ENCODE measurements at places on chromosomes 7 and 10. TPM values are rescaled to one million over a fixed set of nuclear protein-coding genes. Genes with fewer than 3 reads are reported as not detected.

DNA sequence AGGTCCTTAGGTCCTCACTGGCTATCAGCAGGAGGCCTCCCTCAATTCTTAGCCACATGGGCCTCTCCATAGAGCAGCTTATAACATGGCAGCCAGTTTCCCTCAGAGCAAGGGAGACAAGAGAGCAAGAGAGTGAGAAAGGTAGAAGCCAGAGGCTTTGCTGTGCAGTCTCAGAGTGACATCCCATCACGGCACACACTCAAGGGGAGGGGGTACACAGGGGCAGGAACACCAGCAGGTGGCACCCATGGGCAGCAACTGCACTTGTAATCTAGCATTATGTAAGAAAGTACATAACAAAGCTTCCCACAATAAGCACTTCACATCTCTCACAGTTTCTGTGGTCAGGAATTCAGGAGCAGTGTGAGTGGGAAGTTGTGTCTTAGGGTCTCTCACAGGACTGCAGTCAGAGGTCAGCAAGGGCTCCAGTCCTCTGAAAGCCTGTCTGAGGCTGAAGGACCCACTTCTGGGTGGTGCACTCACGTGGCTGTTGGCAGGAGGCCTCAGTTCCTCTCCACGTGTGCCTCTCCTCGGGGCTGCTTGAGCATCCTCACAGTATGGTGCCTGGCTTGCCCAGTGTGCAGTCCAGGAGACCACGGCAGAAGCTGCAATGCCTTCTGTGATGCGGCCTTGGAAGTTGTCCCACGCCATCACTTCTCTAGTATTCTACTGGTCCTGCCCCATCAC, 159.4 kb downstream of the OAT start:
- no peak overlapping the region for H3K4me3 ChIP-seq
- no peaks in the 10 kb centered on the region for H3K4me1 ChIP-seq
- peaks cover 2% of the 10 kb centered on the region for H3K36me3 ChIP-seq
- H3K27me3 ChIP-seq = no peaks in the 10 kb centered on the region
- H3K27ac ChIP-seq = no peak overlapping the region

Gene SLC39A12
- total RNA-seq = not detected

Gene GIMAP8
- 13.1 TPM for total RNA-seq

- no peak overlapping the region for H3K27ac ChIP-seq
- H3K4me1 ChIP-seq = no peaks in the 10 kb centered on the region
- no peak for DNase-seq
- no peaks in the 10 kb centered on the region for H3K36me3 ChIP-seq
These were observed 91.5 kb upstream of the CALN1 start for GRCh38 chr7:72503644-72504043.

DNA sequence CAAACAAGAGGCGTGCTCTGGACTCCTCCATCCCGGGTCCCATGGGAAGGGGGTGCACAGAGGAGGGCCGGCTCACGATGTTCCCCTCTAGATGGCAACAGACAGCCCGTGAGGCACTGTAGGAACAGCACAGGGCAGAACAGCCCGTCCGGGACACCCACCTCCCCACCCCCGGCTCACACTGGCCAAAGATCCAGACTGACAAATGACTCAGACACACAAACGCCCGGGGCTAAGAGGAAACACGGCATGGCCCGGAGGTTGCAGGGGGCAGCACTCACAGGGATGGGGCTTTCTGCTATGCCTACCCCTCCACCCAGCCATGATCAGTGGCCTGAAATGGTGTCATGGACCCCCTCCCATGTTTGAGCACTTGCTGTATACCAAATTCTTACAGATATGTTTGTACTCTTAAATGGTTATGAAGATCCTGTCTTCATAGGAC, 4.9 kb upstream of the ELN start:
- H3K27ac ChIP-seq = no peak overlapping the region
- no peak overlapping the region for H3K4me3 ChIP-seq
- no peaks in the 10 kb centered on the region for H3K36me3 ChIP-seq
- DNase-seq = no peak
- H3K4me1 ChIP-seq = peaks cover 7% of the 10 kb centered on the region

GRCh38 chr10:100508691-100509150, 10.9 kb downstream of the SEC31B start:
- H3K27ac ChIP-seq = peak overlapping the region; percentile 89
- peaks cover 79% of the 10 kb centered on the region for H3K4me1 ChIP-seq
- DNase-seq = peak; percentile 65
- peaks cover 29% of the 10 kb centered on the region for H3K36me3 ChIP-seq
- no peaks in the 10 kb centered on the region for H3K27me3 ChIP-seq
- H3K4me3 ChIP-seq = peak overlapping the region; percentile 86

Gene POMZP3
- total RNA-seq = 11.0 TPM

GRCh38 chr10:124899151-124899550, 42.8 kb upstream of the ZRANB1 start:
- no peak for DNase-seq
- peaks cover 24% of the 10 kb centered on the region for H3K27me3 ChIP-seq
- no peaks in the 10 kb centered on the region for H3K4me1 ChIP-seq
- H3K36me3 ChIP-seq = no peaks in the 10 kb centered on the region

DNA sequence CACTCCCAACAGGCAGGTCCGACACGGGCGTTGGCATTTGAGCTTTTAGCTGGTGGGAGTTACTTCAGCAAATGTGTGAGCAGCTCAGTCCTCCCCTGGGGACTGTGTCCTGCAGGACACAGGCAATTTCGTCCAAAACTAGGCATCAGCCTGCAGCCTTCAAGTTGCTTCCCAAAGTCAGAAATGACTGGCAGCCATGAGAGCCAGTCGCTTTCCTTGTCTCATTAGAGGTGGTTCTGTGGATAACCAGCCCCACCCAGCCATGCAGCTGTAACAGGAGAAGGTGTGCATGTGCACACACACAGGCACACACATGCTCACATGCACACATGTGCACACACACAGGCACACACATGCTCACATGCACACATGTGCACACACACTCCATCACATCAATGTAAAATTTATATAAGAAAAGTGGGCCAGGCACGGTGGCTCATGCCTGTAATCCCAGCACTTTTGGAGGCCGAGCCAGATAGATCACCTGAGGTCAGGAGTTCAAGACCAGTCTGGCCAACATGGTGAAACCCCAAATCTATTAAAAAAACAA, 138.8 kb upstream of the TCERG1L start:
- H3K27ac ChIP-seq = no peak overlapping the region
- peaks cover 10% of the 10 kb centered on the region for H3K27me3 ChIP-seq
- DNase-seq = no peak

GRCh38 chr7:20408467-20408826, 77.7 kb downstream of the ITGB8 start:
- H3K27ac ChIP-seq = no peak overlapping the region
- H3K27me3 ChIP-seq = no peaks in the 10 kb centered on the region
- no peak overlapping the region for H3K4me3 ChIP-seq
- H3K36me3 ChIP-seq = no peaks in the 10 kb centered on the region

GRCh38 chr7:101863598-101863997, 46.2 kb downstream of the CUX1 start:
- H3K36me3 ChIP-seq = no peaks in the 10 kb centered on the region
- no peaks in the 10 kb centered on the region for H3K27me3 ChIP-seq

GRCh38 chr7:103777440-103777839, 212.0 kb downstream of the RELN start:
- no peak overlapping the region for H3K4me3 ChIP-seq
- DNase-seq = no peak

- no peaks in the 10 kb centered on the region for H3K27me3 ChIP-seq
- peak within 1 kb of the TSS; percentile 95 for H3K27ac ChIP-seq
- peaks cover 4% of the 10 kb centered on the region for H3K36me3 ChIP-seq
- DNase-seq = no peak
These were observed at the start of gene NMT2 for GRCh38 chr10:15168291-15168785. Gene NMT2, minus strand, starts transcription at chr10:15168693. Its CDS starts 81 bp downstream, at chr10:15168612.

DNA sequence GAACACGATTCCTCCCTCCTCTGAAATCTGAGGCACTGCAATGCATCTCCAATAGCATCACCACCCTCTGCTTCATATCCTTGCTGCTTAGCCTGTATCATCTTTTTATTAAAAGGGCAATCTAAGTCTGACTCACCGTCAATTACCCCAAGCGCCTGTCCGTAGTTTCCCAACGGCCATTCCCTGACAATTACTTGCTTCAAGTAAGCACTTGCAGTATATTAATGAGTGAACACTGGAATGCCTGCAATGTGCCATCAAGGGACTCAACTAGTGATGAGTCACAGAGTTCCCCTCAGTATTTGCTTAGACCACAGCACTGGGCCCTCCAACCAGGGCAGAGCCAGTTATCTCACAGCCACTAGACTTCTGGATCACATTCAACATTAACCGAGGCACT, 19.5 kb upstream of the PPP1R3C start:
- H3K36me3 ChIP-seq = no peaks in the 10 kb centered on the region
- H3K4me3 ChIP-seq = no peak overlapping the region
- no peaks in the 10 kb centered on the region for H3K4me1 ChIP-seq
- no peak overlapping the region for H3K27ac ChIP-seq
- peaks cover 22% of the 10 kb centered on the region for H3K27me3 ChIP-seq

Gene GPR15LG
- total RNA-seq = not detected

DNA sequence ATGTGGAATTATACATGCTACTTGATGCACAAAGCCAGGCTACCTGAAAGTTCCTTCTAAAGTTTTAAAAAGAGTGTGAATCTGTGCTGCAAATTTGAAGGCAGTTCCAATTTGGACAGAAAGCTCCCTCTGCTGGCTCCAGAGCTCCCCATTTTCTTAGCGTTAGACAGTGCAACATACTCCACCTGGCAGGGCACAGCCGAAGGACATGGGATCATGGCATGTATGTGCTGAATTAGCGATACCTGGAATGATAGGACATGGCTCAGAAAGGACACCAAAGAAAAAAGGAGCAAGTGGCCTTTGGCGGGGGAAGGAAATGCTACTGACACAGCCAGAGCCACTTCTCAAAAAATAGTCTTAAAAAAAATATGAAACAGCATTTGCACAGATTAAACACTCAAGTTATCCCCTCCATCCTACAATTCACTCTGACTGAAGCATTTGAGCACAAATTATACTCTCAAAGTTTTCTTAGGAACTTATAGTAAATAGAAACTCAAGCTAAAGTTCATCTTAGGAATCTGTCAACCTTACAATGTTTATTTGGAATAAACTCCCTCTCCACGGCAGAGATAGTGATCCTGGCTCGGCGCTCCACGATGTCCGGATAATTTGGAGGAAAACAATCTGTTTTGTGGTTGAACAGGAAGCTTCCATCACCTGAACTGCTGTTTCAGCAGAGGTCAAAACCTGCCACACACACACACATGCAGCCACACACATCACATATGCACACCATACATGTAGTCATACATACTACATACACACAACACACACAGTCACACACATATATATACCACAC, 80.0 kb downstream of the C7orf25 start:
- H3K27me3 ChIP-seq = peaks cover 34% of the 10 kb centered on the region
- no peak for DNase-seq
- H3K4me3 ChIP-seq = no peak overlapping the region
- no peaks in the 10 kb centered on the region for H3K36me3 ChIP-seq
- no peak overlapping the region for H3K27ac ChIP-seq

Gene ITGA8
- total RNA-seq = not detected

DNA sequence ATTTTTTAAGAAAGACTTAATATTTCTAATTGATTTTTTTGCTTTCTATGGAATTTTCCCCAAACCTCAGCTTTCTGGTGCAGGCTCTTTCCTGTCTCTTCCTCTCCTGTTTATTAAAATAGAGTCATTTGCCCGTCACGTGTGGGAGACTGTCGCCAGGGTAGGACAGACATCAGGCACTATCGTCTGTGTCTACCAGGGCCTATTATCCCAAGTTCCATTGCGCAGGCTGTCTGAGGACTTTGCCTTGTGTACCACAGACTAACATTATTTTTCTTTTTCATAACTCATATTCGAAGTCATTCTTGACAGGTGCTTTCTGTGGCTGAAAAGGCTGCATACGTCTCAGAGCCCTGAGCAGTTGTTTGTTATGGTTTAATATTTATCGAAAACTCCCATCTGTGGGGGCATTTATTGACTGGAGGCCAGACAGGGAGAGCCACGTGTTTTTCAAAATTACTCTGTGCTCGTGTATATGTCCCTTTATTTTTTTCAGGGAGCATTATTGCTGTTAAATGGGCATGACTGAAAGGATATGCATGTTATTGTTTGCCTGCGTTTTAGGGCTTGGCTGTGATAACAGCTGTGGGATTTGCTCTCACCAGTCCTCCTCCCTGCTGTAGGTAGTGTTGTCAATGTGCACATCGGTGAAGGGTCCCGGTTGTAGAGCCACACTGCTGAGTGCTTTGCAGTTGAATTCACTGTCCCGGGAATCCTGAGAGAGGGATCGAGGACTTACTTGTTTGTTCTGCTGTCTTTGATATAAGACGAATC, 89.8 kb downstream of the CAMK1D start:
- no peak for DNase-seq
- no peaks in the 10 kb centered on the region for H3K27me3 ChIP-seq
- H3K4me3 ChIP-seq = no peak overlapping the region
- peaks cover 12% of the 10 kb centered on the region for H3K4me1 ChIP-seq
- no peak overlapping the region for H3K27ac ChIP-seq

GRCh38 chr10:72445851-72446250, 91.1 kb upstream of the DNAJB12 start:
- no peaks in the 10 kb centered on the region for H3K36me3 ChIP-seq
- H3K4me1 ChIP-seq = no peaks in the 10 kb centered on the region
- H3K27ac ChIP-seq = no peak overlapping the region
- no peaks in the 10 kb centered on the region for H3K27me3 ChIP-seq
- no peak for DNase-seq

- H3K36me3 ChIP-seq = no peaks in the 10 kb centered on the region
- peaks cover 7% of the 10 kb centered on the region for H3K27me3 ChIP-seq
- H3K4me1 ChIP-seq = peaks cover 7% of the 10 kb centered on the region
- no peak overlapping the region for H3K4me3 ChIP-seq
- H3K27ac ChIP-seq = no peak overlapping the region
- DNase-seq = no peak
These were observed 166.0 kb downstream of the TAX1BP1 start for GRCh38 chr7:27905951-27906350.

DNA sequence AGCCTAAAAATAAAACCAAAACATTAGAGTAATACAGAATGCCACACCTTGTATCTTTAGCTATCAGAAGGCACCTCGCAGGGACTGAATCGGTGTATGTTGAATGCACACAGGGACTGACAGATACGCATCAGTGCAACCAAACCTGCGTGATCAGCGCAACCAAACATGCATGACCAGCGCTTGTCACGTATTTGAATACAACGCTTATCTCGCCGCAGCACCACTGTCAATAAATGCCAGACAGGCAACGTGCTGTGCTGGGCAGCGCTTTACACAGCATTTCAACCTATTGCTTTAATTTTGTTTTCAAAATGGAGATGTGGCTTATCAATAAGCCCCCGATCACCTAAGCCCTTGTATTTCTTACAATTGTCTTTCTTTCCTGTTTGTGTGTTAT, 242.4 kb downstream of the SFMBT2 start:
- no peak overlapping the region for H3K4me3 ChIP-seq
- H3K27me3 ChIP-seq = no peaks in the 10 kb centered on the region
- peaks cover 16% of the 10 kb centered on the region for H3K36me3 ChIP-seq
- no peak for DNase-seq

Gene HHEX
- 0.34 TPM for total RNA-seq

DNA sequence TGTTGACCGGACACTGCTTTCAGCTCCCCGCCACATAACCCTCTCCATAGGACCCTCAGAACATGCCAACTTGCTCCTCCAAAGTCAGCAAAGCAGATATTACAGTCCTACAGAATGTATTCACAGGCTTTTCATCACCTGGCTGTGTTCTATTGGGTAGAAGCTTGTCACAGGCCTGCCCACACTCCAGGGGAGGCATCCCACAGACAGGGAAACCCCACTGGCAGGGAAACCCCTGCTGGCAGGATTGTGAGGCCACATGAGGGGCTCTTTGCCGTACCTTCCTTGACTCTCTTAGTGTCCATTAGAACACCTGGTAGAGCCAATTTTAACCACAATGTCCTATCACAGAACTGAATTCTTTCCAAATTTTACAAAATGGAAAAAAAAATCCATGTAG, 344.2 kb upstream of the MGMT start:
- DNase-seq = no peak
- H3K27ac ChIP-seq = no peak overlapping the region
- no peaks in the 10 kb centered on the region for H3K27me3 ChIP-seq
- H3K4me1 ChIP-seq = peaks cover 4% of the 10 kb centered on the region
- H3K4me3 ChIP-seq = no peak overlapping the region
- H3K36me3 ChIP-seq = no peaks in the 10 kb centered on the region

All from activated T-cell treated with anti-CD3 and anti-CD28 coated beads, Interleukin-2, amount 50 U/mL, for 72 hours (primary cell).